Common myeloid progenitor, CD34-positive (primary cell): ENCODE measurements at places on chromosomes 3 and 15.
A peak's percentile ranks its signal among the peaks of the same experiment; 100 is the strongest.

GRCh38 chr15:49314716-49315115 lies 108.3 kb upstream of the FGF7 start:
- no peak for DNase-seq

- peak; percentile 73 for DNase-seq
Measured at GRCh38 chr3:13308380-13308801, 111.7 kb downstream of the NUP210 start.

GRCh38 chr3:37949866-37950265 lies 40.7 kb upstream of the VILL start:
- no peak for DNase-seq

GRCh38 chr3:89405176-89405575 lies 297.8 kb downstream of the EPHA3 start:
- no peak for DNase-seq

DNA sequence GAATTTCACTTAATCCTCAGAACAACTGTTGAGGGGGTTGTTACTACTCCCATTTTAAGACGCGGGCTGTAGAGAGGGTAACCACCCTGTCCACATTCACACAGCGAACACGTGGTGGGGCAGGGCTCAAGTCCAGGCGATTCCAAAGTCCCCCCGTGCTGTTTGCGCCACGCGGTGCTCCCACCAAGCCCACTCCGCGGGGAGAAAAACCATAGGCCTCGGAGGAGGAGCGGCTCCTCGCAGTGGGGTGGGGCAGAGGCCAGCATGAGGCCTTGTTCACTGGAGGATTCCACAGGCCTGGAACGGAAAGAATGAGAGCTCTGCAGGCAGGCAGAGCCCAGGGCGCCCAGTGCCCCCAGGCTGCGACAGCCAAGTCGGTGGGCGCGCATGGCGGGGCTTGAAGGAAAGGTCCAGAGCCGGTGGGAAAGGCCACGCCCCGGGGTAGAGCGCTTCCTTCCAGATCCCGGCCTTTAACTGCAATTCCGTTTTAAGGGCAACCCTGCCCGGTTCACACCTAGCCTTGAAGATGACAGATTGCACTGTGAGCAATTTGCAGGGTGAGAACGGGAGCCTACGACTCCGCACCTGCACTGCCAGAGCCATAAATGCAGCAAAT lies 161.8 kb upstream of the TBL1XR1 start:
- peak; percentile 80 for DNase-seq

DNA sequence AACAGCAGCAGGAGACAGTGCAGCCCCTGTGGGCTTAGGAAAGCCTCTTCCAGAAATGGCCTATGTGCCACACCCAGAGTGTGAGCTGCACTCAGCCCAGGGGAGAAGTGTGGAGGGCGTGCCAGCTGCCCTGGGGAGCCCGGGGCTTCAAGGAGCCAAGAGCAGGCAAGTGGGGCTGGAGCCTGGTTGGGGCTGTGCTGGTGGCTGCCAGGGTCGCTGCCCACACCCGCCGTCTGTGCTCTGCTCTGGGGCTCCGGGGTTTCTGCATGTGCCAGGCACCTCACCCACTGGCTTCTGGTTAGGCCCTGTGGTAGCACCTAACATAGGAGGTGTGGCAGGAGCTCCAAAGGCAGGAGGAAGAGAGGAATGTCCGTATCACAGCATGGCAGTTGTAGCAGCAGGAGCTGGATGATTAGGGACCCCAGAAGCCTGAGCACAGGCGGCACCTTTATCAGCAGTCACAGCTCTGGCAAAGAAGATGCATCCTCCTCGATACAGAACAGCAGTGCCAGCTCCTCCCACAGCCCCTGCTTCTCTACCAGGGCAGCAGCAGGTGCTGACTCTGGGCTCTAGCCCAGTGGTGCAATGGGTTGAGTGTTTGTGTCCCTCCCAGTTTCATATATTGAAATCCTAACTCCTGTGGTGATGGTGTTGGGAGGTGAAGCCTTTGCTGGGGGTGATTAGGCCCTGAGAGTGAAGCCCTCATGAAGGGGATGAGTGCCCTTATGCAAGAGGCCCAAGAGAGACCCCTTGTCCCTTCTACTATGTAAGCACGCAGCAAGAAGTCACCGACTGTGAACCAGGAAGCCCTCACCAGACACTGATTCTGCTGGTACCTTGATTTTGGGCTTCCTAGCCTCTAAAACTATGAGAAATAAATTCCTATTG lies 70.0 kb upstream of the KLF13 start:
- DNase-seq: peak; percentile 89
